ENCODE measurements at places on chromosomes 1 and 21. TPM values are rescaled to one million over a fixed set of nuclear protein-coding genes. Genes with fewer than 3 reads are reported as not detected.

Gene KRTAP23-1
- total RNA-seq: not detected

Gene ADAMTS5
- 7.9 TPM for total RNA-seq

Gene MCL1
- total RNA-seq: 103 TPM

Gene OR2L3
- not detected for total RNA-seq

Gene CLEC20A
- not detected for total RNA-seq

Gene HAPLN2
- total RNA-seq: 1.3 TPM

Gene RAB13
- total RNA-seq: 72.1 TPM

Gene HCRTR1
- total RNA-seq: 0.42 TPM

Gene KIF26B
- total RNA-seq: 0.12 TPM

Gene TIE1
- 23.1 TPM for total RNA-seq

Gene TFF2
- not detected for total RNA-seq

Gene NPR1
- 39.0 TPM for total RNA-seq

Gene SERINC2
- total RNA-seq: 2.9 TPM

Gene MRPL39
- total RNA-seq: 39.9 TPM

Gene AGMAT
- not detected for total RNA-seq

Gene CFHR5
- total RNA-seq: not detected

Gene GRHL3
- 0.26 TPM for total RNA-seq

Gene TSPAN1
- total RNA-seq: 1.8 TPM

Gene TRIM45
- total RNA-seq: 14.3 TPM

Gene C8B
- not detected for total RNA-seq

Gene RPTN
- total RNA-seq: not detected

Gene S100A1
- 1,508 TPM for total RNA-seq
